H9 (cell line): ENCODE measurements at places on chromosomes 7 and 10.

DNA sequence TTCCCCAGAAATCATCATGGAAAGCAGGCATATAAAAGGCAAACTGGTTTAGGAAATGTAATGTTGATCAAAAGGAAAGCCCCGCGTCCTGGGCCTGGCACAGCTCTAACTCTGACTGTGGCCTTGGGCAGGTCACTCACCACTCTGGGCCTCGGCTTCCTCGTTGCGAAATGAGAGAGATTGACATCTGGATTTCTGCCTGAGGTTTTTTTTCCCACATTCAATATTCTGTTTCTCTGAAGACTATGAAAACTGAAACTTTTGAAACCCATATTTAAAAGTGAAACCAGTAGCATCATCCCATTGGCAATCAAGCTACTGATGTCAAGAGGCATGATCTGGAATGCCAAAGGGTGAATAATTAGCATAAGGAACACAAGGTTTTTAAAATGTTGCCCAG lies 369.7 kb upstream of the NPVF start:
- H3K4me3 ChIP-seq: no peak overlapping the region
- no peak overlapping the region for H3K27ac ChIP-seq
- no peaks in the 10 kb centered on the region for H3K27me3 ChIP-seq
- no peak for DNase-seq

DNA sequence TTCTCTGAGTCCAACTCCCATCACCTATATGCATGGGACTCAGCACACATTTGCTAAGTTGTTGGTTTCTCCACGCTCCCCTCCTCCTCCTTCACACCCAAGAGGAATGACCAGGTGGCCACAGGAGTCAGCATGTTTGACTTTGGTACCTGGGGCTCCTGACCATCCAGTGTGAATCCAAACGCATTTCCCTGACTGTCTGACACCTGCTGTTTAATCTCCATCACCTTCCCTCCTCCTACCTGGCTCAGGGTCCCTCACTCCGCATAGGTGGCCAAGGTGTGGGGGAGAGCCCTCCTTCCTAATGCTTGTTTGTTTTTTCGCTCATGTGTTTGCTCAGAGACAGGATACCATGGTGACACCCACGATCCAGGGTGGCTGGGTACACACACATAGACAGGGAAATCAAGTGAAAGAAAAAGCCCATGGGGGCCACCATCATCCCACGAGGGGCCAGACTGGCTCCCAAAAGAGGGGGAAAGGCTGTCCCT lies 194.9 kb downstream of the KCNMA1 start:
- no peaks in the 10 kb centered on the region for H3K4me1 ChIP-seq
- no peaks in the 10 kb centered on the region for H3K27me3 ChIP-seq
- no peaks in the 10 kb centered on the region for H3K36me3 ChIP-seq
- no peak overlapping the region for H3K4me3 ChIP-seq
- H3K27ac ChIP-seq: no peak overlapping the region
- no peak for DNase-seq

GRCh38 chr10:3415038-3415736 lies 242.6 kb upstream of the PITRM1 start:
- no peak for DNase-seq
- no peaks in the 10 kb centered on the region for H3K4me1 ChIP-seq
- no peaks in the 10 kb centered on the region for H3K27me3 ChIP-seq
- no peaks in the 10 kb centered on the region for H3K36me3 ChIP-seq
- no peak overlapping the region for H3K4me3 ChIP-seq

DNA sequence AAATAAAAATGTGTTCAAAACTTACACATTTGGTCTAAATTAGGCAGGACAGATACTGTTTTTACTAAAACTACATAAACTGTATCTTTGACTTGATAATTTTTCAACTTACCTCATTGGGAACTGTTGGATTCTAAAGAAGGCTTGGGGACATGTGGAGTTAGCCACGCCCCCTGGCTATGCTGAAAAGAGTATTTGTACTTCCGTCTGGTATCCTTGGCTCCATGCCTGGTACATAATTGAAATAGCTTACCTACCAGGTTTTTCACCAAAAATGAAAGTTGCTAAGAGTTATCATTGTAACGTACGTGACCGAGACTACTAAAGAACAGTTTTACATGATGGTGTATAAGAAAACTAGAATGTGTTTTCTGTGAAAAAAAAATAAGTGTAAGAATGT lies 604.8 kb upstream of the IGFBP3 start:
- peaks cover 4% of the 10 kb centered on the region for H3K36me3 ChIP-seq
- DNase-seq: no peak
- H3K4me3 ChIP-seq: no peak overlapping the region
- H3K27ac ChIP-seq: no peak overlapping the region
- no peaks in the 10 kb centered on the region; the same call in 1 of the 2 replicates for H3K27me3 ChIP-seq
- H3K4me1 ChIP-seq: no peaks in the 10 kb centered on the region

- no peak for DNase-seq
- no peaks in the 10 kb centered on the region for H3K27me3 ChIP-seq
- H3K4me3 ChIP-seq: no peak overlapping the region
- no peak overlapping the region for H3K27ac ChIP-seq
These were observed 60.9 kb downstream of the SPOCK2 start for GRCh38 chr10:72027498-72027897.

- peaks cover 2% of the 10 kb centered on the region for H3K36me3 ChIP-seq
- H3K4me1 ChIP-seq: no peaks in the 10 kb centered on the region
- no peak overlapping the region for H3K27ac ChIP-seq
- H3K27me3 ChIP-seq: no peaks in the 10 kb centered on the region
These were observed 300.9 kb downstream of the WDR11 start for GRCh38 chr10:121152033-121152432.

GRCh38 chr7:2172311-2173188 lies 60.2 kb downstream of the MAD1L1 start:
- DNase-seq: peak; percentile 27
- H3K36me3 ChIP-seq: peaks cover 25% of the 10 kb centered on the region
- no peaks in the 10 kb centered on the region for H3K4me1 ChIP-seq

DNA sequence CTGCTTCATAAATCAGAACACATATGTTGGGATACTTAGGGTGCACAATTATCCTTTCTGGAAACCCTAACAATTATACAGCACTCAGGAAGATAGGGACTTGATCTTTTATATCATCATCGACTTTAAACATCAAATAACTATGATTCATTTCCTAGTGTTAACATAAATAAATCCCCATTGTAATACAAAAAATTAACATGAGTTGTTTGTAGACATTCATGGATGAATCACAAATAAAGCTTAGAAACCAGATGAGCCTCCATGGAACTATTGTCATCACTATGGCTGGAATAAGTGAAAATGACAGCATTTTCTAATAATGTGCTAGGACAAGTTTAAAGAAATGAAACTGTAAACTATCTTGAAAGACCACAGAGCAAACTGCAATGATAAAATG lies 821.7 kb downstream of the GATA3 start:
- no peaks in the 10 kb centered on the region for H3K36me3 ChIP-seq
- H3K4me3 ChIP-seq: no peak overlapping the region

DNA sequence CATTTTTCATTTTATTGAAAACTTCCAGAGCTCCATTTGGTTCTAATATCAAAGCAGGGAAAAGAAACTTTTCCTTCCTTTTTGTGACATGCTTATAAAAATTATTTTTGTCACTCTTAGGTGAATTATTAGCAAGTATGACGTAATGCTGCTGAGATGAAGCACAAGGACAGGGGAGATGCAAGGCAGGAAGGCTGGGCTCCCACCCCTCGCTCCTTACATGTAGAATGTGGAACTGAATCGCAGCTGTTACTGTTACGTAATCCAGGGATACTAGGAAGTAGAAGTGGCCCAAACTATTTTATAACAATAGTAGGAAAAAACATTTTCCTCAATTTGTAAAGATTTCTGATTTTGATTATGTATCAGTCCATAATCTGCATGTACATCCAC lies 17.1 kb upstream of the GTPBP4 start:
- no peaks in the 10 kb centered on the region for H3K4me1 ChIP-seq
- H3K4me3 ChIP-seq: no peak overlapping the region
- DNase-seq: no peak

- no peak overlapping the region for H3K4me3 ChIP-seq
- H3K27ac ChIP-seq: no peak overlapping the region
- no peak for DNase-seq
- H3K27me3 ChIP-seq: no peaks in the 10 kb centered on the region
These were observed 87.3 kb upstream of the SHH start for GRCh38 chr7:155899596-155899995.

GRCh38 chr7:100538348-100538653 lies 702 bp upstream of the AGFG2 start:
- H3K4me3 ChIP-seq: peak overlapping the region; percentile 88

DNA sequence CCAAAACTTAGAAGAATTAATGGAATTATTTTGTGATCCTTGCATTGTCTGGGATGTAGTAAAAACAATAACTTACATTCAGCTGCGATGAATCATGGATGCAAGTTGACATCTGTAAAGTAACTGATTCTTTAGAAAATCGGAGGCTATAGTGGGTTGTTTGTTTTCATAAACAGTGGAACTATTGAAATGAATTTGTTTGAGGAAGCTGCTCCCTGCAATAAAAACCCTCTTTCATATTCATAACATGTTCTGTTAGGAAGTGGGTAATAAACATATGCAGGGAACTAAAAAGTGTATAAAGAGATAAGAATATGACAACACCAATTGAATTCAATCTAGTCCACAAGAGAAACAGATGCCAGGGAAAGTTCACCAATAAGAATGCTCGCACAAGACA lies 53.6 kb downstream of the AGMO start:
- no peak overlapping the region for H3K4me3 ChIP-seq
- no peaks in the 10 kb centered on the region for H3K36me3 ChIP-seq
- no peak for DNase-seq
- no peak overlapping the region for H3K27ac ChIP-seq

GRCh38 chr7:133036289-133036688 lies 45.6 kb downstream of the CHCHD3 start:
- peaks cover 6% of the 10 kb centered on the region; the same call in 1 of the 2 replicates for H3K36me3 ChIP-seq
- H3K4me1 ChIP-seq: peaks cover 4% of the 10 kb centered on the region
- no peak overlapping the region for H3K4me3 ChIP-seq
- DNase-seq: no peak
- no peak overlapping the region for H3K27ac ChIP-seq

DNA sequence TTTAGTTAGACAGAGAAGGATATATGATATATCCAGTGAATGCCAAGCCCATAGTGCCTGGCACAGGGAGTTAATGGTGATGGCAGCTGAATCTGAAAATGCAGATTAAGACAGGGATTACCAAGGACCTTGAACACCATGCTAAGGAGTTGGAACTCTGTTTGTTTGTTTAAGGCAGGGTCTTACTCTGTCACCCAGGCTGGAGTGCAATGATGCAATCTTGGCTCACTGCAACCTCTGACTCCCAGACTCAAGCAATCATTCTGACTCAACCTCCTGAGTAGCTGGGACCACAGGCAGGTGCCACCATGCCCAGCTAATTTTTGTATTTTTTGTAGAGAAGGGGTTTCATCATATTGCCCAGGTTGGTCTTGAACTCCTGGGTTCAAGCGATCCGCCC lies 1.6 kb downstream of the AKR1D1 start:
- H3K4me3 ChIP-seq: no peak overlapping the region
- H3K27me3 ChIP-seq: no peaks in the 10 kb centered on the region
- H3K27ac ChIP-seq: no peak overlapping the region
- no peaks in the 10 kb centered on the region for H3K4me1 ChIP-seq
- no peak for DNase-seq

DNA sequence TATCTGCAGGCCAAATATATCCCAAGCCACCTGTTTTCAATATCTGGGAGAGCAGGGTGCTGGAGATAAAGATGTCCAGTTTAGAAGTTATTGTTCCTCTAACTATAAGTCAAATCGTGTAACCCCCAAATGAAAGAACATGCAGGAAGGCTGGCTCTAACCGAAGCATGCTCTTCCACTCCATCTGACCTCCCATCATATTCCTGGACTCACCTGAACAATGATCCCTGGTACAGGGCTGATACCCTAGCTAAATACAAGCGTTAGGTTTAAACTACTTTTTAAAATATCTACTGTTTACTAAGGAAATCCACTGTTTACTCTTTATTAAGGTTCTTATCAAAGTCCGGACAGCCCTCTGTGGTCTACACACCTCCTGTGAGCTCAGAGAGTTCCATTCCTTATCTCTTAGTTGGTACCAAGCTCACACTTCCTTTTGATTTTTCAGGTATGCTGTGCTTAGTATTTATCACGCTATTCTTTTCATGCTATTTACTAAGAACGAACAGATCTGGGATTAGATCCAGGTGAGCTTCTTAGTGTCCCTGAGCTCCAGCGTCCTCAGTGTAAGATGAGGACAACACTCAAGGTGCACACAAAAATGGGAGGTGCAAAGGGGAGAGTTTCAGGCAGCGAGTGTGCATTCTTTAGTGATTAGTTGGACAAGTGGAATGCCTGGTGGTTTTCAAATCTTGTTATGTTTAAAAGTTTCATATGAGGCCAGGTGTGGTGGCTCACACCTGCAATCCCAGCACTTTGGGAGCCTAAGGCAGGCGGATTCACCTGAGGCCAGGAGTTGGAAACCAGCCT lies 23.6 kb upstream of the COBL start:
- peaks cover 3% of the 10 kb centered on the region; the same call in 1 of the 2 replicates for H3K4me1 ChIP-seq
- DNase-seq: peak; percentile 10
- no peak overlapping the region for H3K4me3 ChIP-seq
- H3K36me3 ChIP-seq: no peaks in the 10 kb centered on the region
- no peak overlapping the region for H3K27ac ChIP-seq

GRCh38 chr10:60349426-60349825 lies 40.2 kb downstream of the ANK3 start:
- no peaks in the 10 kb centered on the region for H3K27me3 ChIP-seq
- no peak overlapping the region for H3K27ac ChIP-seq

DNA sequence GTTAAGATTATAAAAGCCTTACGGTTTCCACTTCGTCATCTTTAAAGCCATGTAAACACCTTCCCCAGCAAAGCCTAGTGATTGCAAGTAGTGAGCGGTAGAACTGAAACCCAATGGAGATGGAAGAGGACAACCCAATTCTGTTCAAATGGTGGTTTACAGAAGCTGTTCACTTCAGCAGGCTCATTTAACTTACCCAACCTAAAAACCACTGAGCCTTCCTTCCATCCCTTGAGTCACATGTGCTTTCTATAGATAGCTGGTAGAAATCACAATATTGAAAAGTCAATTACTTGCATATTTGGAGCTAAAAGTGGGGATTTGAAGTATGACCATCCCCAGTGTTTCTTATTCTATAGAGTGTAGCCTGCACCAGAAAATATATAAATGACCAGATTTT lies 667.7 kb downstream of the SUGCT start:
- H3K27me3 ChIP-seq: no peaks in the 10 kb centered on the region
- no peaks in the 10 kb centered on the region for H3K36me3 ChIP-seq
- DNase-seq: no peak
- H3K4me1 ChIP-seq: peaks cover 5% of the 10 kb centered on the region; the same call in 1 of the 2 replicates
- no peak overlapping the region for H3K4me3 ChIP-seq
- no peak overlapping the region for H3K27ac ChIP-seq

GRCh38 chr7:2066251-2066919 lies 166.4 kb downstream of the MAD1L1 start:
- no peaks in the 10 kb centered on the region for H3K4me1 ChIP-seq
- no peaks in the 10 kb centered on the region for H3K27me3 ChIP-seq
- peaks cover 18% of the 10 kb centered on the region for H3K36me3 ChIP-seq

DNA sequence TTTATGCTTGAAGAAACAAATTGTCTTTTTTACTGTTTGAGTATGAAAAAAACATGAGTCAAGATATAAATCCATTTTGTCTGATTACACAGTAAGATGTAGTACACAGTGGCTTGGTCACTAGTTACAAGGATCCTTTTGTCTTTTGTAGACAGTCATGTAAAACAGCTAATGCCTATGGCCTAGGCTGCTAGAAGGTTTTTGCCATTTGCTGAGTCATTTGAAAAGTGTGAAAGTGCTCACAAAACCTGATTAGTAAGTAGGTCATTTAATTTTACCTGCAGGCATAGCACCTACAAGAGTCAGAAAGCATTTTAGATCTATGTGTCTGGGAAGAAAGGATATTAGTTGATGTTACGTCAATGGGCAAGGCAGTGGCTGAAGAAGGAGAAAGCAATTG lies 819.4 kb downstream of the MAGI2 start:
- H3K4me3 ChIP-seq: no peak overlapping the region
- no peaks in the 10 kb centered on the region for H3K27me3 ChIP-seq
- H3K27ac ChIP-seq: no peak overlapping the region
- no peaks in the 10 kb centered on the region; the same call in 1 of the 2 replicates for H3K4me1 ChIP-seq
